ENCODE measurements at places on chromosomes 6 and 20.

- DNase-seq, result no peak
Observed at GRCh38 chr6:43967719-43968091, 159.5 kb downstream of the MRPL14 start.

GRCh38 chr6:36701401-36701991, 3.9 kb downstream of the RAB44 start:
- DNase-seq, result no peak

- no peak for DNase-seq
Observed at GRCh38 chr20:22915512-22915911, 119.6 kb upstream of the SSTR4 start.

- DNase-seq, result peak; percentile 35
Observed at GRCh38 chr20:45860560-45861220, 3.3 kb downstream of the ZSWIM3 start.

DNA sequence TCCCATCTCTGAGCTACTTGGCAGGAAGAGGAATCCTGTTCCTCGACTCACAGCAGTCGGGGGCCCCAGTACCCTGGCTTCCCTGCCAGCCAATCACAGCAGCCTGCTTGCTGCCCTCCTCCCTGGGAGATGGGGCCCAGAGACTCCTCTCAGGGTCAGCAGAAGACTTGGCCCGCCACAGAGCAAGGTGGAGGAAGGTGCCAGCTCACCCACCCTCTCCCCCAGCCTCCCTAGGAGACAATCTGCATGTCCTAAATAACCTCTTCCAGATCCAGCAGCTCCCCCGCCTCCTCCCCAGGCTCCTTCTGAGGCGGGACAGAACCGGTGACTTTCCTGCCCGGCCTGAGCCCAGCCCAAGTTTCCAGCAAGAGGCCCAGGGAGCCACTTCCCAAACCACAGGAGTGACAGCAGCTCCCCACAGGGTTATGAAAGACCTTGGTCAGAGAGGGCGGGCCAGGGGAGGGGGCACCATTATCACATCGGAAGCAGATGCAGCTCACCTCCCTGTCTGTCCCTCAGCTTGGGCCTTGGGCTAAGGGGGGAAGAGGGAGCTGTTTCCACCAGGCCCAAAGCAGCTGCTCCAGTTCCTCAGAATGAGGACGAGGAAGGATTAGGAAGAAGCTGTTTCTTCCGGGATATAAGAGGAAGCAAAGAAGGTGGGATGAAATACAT, 2.3 kb downstream of the CCND3 start:
- no peak for DNase-seq

DNA sequence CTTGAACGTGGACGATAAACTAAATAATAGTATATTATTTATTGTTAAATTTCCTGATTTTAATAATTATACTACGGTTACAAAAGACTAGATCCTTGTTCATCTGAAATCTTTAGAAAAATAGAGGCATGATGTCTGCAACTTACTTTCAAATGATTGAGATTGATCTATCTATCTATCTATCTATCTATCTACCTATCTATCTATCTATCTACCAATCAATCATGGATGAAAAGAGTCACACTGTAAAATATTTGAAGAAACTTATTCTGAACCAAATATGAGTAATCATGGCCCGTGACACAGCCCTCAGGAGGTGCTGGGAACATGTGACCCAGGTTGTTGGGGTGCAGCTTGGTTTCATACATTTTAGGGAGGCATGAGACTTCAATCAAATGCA, 11.7 kb upstream of the BLCAP start:
- DNase-seq, result no peak

DNA sequence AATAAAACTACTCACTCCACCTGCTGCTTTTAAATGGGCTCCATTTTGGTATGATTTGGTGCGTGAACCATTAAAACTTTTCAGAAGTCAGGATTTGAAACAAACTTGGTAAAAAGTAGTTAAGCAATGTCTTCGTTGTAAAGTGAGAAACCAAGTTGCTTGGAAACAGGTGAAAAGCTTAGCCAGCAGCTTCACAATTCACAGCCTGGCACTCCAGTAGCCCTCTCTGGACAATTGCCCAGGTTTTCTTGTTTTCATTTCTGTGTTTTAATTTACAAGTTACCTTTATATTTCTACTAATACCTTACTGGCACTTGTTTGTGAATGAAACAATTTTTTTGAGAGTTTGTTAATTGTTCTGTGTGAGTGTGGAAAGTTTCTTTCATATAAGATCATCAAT, 12.8 kb downstream of the NT5E start:
- no peak for DNase-seq

GRCh38 chr6:123001540-123001939, 5.5 kb downstream of the CLVS2 start:
- DNase-seq, result no peak

DNA sequence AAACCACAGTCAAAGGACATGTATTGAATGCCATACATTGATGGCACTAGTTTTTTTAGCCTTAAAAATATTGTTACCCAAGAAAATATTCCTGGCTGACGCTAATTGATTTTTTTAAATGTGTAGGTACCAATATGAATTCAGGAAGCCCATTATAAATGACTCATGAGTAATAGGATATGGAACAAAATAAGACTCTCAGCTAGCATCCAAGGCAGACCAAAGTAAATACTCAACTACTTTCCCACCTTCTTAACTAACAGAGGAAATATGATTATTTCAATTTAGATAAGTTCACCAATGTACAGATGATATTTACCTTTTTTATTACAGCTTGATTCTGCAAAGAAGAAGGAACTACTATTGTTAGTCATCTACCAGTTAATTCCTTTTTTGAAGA, 43.2 kb upstream of the TXNDC5 start:
- DNase-seq, result no peak

DNA sequence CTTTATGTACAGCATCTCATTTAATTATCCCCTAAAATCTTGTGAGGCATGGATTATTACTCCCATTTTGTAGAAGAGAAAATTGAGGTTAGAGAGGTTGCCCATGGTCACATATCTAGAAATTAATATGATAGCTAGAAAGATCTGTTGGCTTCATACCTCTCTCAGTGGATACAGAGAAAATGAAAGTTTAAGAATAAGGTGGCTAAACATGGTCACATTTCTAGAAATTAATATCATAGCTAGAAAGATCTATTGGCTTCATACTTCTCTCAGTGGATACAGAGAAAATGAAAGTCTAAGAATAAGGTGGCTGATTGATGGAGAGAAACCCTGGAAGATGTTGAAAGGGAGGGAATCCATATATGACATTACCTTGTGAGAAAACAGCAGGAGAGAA, 260.7 kb upstream of the MAN1A1 start:
- no peak for DNase-seq

- no peak for DNase-seq
Observed at GRCh38 chr20:11711214-11711613, 206.5 kb upstream of the BTBD3 start.

DNA sequence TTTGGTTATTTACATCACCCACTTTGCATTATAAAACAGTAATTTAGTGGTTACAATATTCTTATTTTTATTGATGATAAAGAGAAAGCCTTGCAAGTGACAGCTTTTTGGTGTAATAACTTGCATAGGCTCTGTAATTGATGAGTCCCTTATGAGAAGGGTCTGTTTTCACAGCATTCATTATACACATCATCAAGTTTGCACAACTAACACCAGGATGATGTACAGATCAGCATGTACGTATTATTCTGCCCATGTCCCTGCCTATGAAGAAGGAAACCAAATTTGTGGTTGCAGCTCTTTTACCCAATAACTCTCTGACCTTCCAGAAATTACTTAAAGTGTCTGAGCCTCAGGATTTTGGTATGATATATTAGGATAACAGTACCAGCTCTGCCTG, 59.2 kb downstream of the CLVS2 start:
- DNase-seq, result no peak

DNA sequence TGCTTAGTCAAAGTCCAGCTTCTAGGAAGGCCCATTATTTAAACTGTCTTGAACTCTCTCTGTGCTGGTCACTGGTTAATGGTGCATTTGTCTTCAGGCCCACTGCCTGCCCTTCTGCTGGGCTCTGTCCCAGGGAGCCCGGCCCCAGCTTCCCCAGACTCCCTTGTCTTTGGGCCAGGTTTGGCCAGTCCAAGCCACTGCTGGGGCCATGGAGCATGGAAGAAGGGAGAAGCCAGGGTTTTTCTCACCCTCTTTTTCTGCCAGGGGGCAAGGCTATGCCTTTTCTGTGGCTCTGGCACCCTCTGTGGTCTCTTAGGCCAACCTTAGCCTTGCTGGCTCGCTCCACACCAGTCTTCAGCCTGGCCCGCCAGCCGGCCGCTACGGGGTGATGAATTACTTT, 390.0 kb upstream of the SULF2 start:
- no peak for DNase-seq

DNA sequence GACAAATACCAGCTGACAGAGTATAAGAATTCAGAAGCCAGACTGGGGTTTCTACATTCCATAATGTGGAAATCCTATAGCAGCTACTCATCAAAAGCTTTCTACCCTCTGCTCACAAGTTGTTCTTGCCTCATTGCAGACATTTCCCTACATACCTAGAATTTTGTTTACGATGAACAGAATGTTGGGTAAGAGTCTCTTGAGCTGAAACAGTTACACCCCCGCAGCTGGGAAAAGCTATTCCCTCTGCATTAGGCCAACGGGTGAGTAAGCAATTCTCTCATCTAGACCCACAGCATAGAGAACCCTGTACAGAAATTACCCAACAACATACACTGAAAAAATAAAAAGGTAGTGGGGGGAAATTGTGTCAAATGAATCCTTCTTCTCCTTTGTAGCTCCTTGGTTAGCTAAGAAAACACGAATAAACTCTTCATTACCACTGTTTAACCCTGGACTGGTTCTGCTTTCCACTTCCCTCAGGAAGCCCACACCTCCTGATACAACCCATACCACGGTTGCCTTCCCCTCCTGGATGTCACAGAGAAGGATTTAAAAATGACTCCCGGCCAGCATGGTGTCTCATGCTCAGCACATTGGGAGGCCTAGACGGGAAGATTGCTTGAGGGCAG, 215.0 kb upstream of the SHLD1 start:
- DNase-seq, result no peak

DNA sequence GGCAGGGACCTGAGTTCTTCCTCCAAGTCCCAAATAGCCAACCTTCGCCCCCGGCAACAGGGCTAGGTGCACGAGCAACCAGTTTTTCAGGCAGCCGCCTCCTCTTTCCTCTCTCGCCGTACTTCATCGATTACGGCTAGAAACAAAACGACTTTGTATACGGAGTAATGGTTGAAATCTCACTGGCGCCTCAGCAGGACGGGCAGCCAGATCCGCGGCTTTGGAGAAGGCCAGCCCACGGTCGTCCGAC, 333 bp upstream of the SMIM13 start:
- DNase-seq, result no peak

GRCh38 chr20:51360451-51361201, 181.9 kb downstream of the NFATC2 start:
- DNase-seq, result no peak

DNA sequence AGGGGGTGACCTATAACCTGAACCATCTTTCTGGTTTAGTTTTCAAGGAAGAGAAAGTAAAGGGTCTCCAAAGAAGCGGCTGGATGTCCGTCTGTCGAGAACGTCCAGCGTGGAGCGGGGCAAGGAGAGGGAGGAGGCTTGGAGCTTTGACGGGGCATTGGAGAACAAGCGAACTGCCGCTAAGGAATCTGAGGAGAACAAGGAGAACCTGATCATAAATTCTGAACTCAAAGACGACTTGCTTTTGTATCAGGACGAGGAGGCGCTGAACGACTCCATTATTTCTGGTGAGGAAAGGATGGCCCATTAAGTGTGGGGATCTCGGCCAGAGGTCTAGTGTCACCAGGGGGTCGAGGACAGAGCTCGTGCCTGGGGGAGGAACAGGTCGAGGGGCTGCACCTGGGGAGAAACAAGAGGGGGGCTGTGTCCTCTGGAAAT, 159.2 kb downstream of the SYCP2 start:
- DNase-seq, result no peak

GRCh38 chr6:35894776-35895175, 26.1 kb downstream of the SRPK1 start:
- no peak for DNase-seq

DNA sequence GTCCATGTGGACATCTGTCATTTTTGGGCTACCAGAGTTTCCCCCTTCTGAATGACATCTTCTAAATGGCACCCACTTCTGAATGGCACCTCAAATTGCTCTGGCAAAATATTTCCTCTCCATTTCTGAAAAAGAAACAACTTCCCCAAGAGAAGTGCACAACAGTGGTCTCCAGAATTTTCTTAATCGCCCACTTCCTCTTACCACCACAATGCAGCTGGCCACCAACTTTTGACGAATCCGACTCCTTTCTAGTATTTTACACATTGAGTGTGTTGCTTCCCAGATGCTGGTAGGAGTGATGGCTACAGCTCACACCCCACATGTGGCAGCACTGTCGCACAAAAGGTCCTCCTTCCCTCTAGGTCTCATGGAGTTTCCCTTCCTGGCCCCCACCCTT, 216.1 kb downstream of the FOXA2 start:
- no peak for DNase-seq

GRCh38 chr20:17993546-17993945, 24.7 kb downstream of the MGME1 start:
- DNase-seq, result no peak

- DNase-seq, result no peak
Observed at GRCh38 chr6:37982317-37982716, 162.8 kb downstream of the ZFAND3 start.

DNA sequence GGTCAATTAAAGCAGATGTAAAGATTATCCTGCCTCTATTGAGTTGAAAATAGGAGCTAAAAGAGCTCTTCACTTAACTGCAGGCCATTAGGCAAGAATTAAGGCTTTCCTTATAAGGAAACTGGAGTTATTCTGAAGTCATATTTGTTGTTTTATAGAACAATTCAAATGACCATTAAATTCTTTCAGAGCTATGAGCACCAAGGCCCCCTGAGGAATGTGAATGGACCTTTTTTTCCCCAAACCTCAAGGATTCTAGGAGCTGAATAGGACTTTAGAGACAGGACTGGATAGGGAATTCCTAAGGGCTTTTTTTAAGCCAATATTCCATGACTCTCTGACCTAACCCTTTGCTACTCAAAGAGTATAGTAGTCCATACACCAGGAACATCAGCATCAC, 565.7 kb upstream of the BTBD3 start:
- DNase-seq, result no peak

- DNase-seq, result no peak
Observed at GRCh38 chr6:112622036-112622435, 274.9 kb downstream of the RFPL4B start.

DNA sequence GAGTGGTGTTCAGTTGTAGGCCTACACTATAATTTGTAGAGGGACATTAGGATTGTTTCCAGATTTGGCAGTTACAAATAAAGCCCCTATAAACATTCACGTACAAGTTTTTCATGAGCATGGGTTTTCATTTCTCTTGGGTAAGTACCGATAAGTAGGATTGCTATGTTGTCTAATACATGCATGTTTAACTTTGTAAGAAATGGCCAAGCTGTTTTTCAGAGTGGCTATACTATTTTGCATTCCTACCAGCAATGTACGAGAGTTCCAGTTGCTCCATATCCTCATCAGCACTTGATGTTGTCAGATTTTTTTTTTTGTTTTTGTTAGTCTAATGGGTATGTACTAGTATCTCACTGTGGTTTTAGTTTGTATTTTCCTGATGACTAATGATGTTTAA, 11.2 kb upstream of the APCDD1L start:
- DNase-seq, result no peak

GRCh38 chr6:53679446-53679933, 13.9 kb upstream of the KLHL31 start:
- no peak for DNase-seq

All from NCI-H1694 treated with DMSO at 0.1 percent for 48 hours (cell line).